ENCODE measurements at places on chromosomes 4 and X.

DNA sequence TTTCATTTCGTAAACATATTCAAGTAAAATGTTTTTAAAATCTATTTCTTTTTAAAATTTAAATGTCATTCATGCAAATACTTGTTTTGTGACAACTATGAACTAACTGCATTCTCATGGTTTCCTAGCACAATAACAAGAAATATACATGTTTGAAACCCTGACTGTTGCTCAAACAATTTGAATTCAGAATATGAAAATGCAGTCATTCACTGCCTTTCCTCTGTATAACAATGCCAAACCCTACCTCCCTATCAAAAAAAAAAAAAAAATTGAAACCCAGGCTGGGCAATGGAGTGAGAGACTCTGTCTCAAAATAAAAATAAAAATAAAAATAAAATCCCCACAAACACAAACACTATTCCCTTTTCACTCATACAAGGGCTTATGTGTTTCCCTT is 42.1 kb downstream of the MAB21L2 start:
- DNase-seq = no peak

GRCh38 chr4:83071116-83071515 is 36.1 kb downstream of the COPS4 start:
- DNase-seq = no peak

DNA sequence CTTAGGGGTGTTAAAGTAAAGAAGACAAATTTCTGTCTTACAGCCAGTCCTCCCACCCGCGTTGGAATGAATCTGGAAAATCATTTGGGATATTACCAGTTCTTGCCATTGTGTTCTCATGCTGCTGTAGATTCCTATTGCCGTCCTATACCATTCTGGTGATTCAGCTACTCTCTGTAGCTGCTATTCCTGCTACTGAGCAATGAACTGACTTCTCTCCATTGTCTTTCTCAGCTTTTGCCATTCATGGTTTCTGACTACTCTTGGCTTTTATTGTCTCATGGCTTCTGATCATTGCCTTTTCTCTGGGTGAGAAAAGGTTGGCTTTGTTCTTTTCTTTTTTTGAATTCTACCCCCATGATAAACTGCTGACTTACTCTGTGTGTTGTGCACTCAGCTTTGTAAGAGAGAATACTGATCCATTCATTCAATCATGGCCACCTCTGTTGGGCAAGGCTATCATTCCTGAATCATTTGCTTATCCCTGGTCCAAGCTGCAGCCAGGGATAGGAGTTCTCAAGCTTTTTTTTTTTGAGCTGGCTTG is 27.7 kb upstream of the METAP1 start:
- no peak for DNase-seq

DNA sequence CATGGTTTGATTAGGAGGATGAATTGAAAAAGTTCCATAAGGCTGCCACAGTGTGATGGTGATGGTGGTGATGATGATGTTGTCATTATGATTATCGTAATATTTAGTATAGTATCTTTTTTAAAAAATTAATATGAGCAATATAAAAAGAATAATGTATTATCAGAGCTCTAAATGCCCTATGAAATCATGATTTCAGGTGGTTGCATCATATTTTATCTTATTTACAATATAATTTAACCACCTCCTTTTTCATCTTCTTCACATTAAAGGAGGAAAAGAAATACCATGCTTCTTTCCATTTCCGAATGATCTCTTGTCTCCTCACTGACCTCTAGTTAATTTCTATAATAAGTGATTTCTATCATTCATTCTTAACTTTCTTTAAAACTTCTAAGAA is 225.9 kb downstream of the RAPGEF2 start:
- DNase-seq = no peak

DNA sequence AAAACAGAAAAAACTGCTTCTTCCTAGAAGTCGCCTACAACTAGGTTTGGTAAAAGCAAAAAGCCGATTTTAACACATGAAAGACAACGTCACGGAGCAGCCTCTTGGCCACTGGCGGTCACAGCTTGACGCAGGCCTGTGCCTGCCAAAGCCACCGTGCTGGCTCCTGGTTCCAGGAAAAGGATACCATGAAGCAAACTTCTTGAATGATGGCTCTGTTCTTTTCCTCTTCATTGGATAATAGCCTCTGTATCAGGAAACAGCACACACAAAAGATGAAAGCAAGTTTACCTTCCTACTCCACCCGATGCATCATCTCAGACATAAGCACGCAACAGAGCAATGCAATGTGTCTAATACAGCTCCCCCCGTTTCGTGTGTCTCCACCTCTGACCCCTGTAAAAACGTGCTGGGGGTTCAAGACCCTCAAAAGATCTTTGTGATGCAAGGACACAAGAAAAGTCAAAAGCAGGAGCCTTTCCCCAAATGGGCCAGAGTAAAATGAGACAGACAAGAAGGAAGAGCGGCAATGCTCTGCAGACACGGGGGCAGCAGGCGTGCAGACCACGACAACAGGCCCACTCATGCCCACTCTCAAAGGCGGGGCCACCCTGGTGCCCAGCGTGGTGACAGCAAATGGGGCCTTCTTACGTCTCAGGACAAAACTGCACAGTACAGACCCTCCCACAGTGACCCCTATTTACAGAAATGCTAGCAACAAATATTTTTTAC is 19.4 kb downstream of the GAK start:
- DNase-seq = no peak

DNA sequence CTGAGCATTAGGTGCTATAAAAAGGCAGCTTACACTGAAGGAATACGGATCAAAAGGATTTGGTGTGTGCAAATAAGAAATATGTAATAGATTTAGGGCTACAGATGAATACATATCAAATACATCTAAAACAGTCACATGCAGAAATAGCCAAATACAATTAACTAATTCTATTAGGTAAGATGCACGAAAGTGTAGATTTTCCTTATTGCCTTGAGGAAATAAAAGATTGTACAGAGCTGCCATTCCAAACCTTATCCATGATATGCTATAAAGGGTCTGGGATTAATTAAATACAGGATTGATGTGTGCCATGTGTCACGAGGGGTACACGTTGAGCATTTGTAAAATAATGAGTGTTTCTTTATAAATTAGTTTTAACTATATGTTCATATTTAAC is 107.0 kb upstream of the ELOVL6 start:
- no peak for DNase-seq

GRCh38 chr4:143127621-143128020 is 57.1 kb upstream of the USP38 start:
- DNase-seq = no peak

GRCh38 chr4:108628411-108628810 is 8.0 kb downstream of the RPL34 start:
- no peak for DNase-seq

DNA sequence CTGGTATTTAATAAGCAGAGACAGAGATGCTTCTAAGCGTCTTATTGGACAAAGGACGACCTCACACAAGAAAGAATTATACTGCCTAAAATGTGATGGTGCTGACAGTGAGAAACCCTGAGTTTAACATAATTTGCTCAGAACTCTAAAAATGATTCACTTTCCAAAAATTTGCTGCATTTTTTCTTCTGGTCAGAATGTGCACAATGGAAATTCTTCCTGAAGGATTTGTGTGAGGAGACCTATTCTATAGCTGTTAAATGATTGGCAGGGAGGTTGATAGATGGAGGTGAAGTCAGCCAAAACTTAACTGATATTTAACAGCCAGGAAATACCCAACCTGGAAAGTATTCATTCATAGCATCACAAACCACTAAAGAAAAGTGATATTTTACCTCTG is 1.7 kb downstream of the MAGEC3 start:
- no peak for DNase-seq

DNA sequence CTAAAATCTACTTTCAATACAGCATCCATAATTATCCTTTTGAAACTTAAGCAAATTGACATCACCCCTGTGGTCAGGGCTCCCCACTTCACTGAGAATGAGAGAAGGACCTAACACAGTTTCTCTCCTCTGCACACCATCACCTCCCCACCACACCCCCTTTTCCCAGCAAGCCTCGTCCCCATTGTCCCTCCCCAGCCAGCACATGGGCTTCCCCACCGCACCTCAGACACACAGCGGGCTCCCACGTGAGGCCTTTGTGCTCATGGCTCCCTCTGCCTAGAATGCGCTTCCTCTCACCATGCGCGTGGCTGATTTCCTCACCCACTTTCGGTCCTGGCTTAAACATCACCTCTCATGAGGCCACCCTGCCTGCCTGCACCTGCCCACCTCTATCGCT is 639.0 kb upstream of the FRG1 start:
- DNase-seq = no peak

GRCh38 chr4:174880001-174880400 is 38.2 kb upstream of the ADAM29 start:
- DNase-seq = no peak

DNA sequence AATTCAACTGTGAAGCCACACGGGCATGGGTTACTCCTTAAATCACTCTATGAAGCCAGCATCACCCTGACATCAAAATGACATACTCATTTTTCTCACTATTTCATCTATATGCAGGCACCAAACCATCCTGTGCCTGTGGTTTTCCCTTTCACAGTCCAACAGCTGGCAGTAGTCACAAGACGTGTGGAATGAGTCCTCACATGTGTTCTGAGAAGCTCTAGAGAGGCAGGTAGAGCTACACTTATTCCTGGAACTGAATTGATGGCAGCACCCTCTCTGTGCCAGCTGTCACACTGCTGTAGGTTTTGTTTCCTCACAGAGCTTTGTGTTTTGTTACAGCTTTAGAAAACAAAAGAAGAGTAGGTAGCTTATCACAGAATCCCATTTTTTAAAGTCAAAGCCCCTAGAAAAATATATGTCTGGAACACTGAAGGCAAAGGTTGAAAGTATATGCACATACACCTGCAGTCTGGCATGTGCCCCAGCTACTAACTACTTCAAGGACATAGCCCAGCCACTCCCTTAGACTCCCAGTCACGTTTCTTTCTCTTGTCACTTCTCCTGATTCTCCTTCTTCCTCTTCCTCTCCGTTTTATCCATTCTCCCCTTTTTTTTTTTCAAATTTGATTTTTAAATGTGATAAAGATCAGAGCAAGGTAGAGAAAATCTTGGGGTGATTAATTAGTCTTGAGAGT is 107.1 kb downstream of the ANXA10 start:
- DNase-seq = no peak

- DNase-seq = no peak
Measured at GRCh38 chrX:19555236-19555635, 39.9 kb upstream of the MAP3K15 start.

GRCh38 chr4:40375095-40375494 is 40.0 kb downstream of the CHRNA9 start:
- no peak for DNase-seq
